Stimulated activated CD8-positive, alpha-beta memory T cell treated with anti-CD3 and anti-CD28 coated beads, Interleukin-4, amount 100 ng/mL, for 1 hour (primary cell): ENCODE measurements at places on chromosomes 3 and 15.

GRCh38 chr15:99385005-99385669 is 133.9 kb downstream of the LRRC28 start:
- DNase-seq: no peak

DNA sequence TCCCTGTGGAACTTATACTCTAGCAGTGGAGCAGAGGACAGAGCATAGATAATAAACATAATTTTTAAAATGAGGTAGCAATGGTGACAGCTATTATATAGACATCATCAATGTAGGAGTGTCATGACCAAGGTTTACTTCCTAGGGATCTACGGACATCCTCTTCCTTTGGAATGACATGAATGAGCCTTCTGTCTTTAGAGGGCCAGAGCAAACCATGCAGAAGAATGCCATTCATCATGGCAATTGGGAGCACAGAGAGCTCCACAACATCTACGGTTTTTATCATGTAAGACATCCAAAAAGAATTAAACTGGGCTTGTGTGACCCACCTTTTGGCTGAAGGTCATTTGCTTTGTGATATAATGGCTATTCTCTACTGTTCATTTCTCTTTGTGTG is 30.1 kb upstream of the CAPN3 start:
- no peak for DNase-seq

GRCh38 chr3:129424185-129424841 is 4.1 kb downstream of the EFCAB12 start:
- DNase-seq: no peak

DNA sequence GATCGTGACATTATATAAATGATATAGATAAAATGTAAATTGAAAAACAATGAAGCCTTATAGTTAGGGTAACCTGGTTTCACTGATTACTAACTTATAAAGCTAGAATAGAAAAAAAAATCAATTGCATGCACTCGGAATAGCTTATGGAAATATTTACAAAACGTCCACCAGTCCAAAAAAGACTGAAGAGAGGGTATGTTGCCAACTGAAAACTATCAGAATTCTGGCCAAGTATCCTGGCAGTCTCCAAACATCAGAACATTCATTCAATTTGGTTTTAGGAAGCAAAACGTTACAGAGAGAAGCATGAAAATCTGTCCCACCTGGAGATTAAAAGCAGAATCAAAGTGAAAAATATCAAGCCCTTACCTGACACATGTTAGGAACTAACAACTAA is 892.4 kb downstream of the ROBO1 start:
- no peak for DNase-seq
